ENCODE measurements at places on chromosomes 2 and 18.

DNA sequence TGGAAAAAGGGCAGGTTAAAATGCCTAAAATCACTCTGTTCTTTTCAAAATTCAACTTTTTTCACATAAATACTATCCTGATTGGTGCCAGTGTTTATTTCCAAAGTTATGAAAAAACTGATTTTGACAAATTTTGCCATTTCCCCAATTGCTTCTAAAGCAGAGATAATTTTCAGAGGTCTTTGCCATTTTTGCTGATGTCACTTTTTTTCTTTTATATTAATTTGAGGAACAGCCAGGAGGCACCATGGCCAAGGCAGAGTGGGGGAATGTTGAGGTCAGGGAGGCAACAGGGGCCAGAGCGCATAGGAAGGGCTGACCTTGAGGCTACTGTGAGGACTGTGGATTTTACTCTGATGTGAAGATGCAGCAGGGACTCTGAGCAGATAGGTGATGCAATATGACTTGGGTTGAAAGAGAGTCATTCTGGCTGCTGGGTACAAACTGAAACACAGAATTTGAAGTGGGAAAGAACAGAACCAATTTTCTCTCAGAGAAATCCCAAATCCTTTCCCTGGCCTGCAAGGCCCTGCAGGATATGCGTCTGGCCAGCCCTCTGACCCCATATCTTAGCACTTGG lies 75.1 kb upstream of the LDAH start:
- DNase-seq, result no peak

DNA sequence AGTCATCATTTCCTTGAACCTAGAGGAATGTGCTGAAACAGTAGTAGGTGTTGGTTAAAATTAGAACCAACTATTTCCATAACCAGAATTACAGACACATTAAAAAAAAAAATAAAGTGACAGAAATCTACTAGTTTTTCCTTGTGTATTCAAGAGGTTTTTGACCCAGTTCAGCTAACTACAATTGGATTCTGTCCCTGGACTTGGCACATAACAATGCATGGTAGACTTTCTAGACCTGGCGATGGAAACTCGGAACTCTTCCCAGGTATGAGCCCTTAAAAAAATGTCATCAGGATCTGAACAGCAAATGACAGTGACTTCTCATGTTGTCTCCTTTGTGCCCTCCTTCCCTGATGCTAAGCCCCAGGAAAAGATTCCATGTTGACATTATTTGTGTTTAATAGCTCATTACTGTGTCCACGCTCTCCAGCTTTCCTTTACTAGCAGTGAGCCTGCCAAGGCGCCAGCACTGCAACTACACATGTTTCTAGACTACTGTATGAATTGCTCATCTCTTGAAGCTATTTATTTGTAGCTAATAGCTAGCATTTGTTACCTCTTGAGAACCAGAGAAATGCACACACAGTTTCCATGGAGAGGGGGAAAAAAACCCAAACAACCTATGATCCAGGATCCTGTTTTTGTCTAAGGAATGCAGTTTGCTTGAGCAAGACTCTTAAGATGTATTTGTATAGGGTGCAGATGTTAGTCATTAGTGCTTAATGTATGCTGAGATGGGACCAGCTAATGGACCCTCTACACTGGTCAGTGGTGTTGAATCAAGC lies 148.5 kb downstream of the FMNL2 start:
- DNase-seq, result no peak

- DNase-seq, result no peak
Measured at GRCh38 chr2:102399499-102400141, 23.3 kb upstream of the IL18RAP start.

DNA sequence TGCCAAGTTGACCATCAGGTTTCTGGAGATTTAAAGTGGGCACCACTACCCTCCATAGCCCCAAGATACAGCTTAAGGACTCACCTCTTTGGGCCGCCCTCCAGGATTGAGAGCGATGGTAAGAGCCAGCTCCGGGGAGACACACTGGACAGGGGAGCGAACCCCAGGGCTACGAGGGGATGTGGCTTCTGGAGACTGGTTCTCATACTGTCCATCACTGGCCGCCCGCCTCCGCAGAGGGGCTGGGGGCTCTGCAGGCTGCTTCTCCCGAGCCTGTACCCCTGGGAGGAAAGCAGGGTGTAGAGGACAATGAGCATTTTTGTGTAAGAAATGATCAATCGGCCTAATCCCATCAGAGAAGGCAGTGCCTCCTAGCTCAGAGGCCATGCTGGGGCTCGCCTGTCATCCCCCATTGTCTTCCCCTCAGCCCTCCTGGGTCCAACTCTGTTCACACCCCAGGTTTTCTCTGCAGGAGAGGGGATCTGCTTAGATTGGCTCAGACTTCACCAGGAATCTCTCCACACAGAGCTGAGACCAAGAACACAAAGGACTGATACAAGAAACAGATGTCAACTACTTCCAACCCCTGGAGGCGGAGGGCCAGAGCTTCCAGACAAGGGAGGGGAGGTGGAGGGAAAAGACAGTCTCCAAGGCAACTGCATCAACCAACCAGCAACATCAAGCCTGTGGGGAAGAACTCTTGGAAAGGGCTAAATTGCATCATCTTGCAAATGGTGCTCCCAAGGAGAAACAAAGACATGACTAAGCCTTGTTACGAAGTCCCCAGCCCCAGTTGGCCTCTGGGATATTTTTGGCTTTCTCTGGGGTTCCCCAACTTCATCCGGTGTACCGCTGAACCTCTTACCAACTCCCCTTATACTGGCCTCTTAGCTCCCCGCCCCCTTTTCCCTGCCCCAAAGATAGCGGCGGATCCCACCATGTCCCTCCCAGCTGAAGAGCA lies 166.6 kb downstream of the TNS1 start:
- DNase-seq, result no peak

DNA sequence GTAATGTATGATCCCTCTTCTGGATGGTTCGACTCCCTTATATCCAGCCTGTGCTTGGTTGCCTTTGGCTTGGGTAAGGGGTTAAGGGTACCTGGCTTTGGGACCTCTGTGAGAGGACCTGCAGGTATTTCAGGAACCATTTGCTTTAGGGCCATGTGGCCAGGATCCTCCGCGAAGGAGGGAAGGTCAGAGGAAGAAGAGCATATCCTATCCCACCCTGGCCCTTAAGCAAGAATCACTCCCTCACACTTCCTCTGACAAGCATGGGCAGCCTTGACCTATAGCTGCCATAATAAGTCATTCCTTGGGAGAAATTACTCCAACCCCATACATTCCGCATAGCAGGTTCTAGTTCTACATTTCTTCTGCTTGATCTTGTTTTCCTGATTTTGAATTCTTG lies 59.1 kb upstream of the TXNDC2 start:
- no peak for DNase-seq

DNA sequence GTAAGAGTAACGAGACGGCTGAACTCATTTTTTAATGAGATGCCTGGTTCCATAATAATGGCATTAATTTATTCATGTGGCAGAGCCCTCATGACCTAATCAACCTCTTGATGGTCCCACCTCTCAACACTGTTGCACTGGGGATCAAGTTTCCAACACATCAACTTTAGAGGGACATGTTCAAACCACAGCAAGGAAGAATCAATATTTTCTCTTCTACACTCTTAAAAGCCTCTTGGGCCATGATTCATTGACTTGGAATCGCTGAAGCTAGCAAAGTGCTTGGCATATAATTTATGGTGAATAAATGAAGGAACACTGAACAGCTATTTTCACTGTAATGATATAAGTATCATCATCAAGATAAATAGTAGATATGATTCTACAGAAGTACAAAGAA lies 333.0 kb downstream of the TNS1 start:
- DNase-seq, result no peak
